Stimulated activated CD8-positive, alpha-beta memory T cell treated with anti-CD3 and anti-CD28 coated beads, Interleukin-15, amount 100 ng/mL, for 24 hours (primary cell): ENCODE measurements at places on chromosomes 2 and 18.

- DNase-seq, result no peak
Measured at GRCh38 chr2:176002688-176003210, 682 bp upstream of the LNPK start.

DNA sequence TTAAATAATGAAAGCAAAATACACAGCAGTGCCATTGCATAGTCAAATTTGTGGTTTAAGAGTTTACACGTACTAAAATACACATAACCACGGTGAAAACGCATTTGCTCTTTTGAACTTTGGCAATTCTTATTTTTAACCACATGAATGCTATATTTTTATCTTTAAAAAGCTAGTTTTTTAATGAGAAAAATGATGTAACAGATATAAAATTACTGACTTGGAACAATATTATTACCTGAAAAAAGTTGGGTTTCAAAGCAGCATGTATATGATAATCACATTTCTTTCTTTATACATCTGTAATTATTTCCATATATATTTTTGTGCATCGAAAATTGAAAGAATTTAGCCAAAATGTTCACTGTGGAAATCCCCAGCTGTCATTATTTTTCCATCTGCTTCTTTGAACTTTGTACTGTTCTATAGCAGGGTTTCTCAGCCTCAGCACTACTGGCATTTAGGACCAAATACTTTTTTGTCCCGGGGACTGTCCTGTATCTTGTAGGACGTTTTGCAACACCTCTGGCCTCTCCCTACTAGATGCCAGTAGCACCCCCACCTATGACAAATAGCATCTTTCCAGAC is 75.9 kb upstream of the CAB39 start:
- no peak for DNase-seq

- no peak for DNase-seq
Measured at GRCh38 chr2:3160751-3161330, 216.8 kb downstream of the EIPR1 start.

- DNase-seq, result no peak
Measured at GRCh38 chr2:174122185-174122584, 126.1 kb downstream of the OLA1 start.

GRCh38 chr18:79575891-79576685 is 103.5 kb upstream of the CTDP1 start:
- DNase-seq, result no peak

DNA sequence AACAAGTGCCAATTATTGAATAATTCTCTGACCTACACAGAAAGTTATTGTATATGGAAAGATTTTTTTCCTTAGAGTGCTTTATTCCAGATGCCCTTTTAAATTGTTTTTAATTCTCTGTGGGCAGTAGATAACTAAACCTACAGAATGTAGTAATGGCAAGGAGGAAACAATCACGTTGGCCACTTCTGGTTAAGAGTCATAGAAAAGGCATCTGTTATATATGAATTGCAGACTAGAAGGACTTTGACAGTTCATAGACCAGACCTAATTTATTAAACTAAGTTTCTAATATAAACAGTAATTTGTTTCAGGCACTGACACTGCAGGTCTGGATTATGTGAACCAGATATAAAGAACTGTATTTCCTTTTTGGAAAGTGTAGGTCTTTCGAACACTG is 607.5 kb downstream of the PLCL1 start:
- DNase-seq, result no peak

GRCh38 chr2:28428486-28428885 is 35.8 kb downstream of the FOSL2 start:
- no peak for DNase-seq

GRCh38 chr2:96539215-96539920 is 2.8 kb downstream of the ARID5A start:
- DNase-seq, result no peak
